ENCODE measurements at places on chromosomes 6 and 20.

- no peak for DNase-seq
These were observed 6.4 kb downstream of the FAM83D start for GRCh38 chr20:38932457-38933120.

GRCh38 chr6:25218346-25218745, 60.8 kb upstream of the CARMIL1 start:
- no peak for DNase-seq

DNA sequence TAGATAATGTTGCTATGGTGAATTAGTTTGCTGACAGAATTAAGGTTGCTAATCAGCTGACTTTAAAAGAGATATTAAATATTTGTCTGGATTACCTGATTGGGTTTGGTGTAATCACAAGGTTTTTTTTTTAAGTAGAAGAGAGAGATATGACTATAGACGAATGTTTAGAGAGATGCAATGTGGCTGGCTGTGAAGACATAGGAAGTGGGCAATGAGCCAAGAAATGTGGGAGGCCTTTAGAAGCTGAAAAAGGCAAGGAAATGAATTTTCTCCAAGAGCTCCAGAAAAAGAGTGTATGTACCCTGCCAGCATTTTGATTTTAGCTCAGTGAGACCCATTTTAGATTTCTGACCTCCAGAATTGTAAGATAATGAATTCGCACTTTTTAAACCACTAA, 598.3 kb downstream of the PKHD1 start:
- DNase-seq = no peak

DNA sequence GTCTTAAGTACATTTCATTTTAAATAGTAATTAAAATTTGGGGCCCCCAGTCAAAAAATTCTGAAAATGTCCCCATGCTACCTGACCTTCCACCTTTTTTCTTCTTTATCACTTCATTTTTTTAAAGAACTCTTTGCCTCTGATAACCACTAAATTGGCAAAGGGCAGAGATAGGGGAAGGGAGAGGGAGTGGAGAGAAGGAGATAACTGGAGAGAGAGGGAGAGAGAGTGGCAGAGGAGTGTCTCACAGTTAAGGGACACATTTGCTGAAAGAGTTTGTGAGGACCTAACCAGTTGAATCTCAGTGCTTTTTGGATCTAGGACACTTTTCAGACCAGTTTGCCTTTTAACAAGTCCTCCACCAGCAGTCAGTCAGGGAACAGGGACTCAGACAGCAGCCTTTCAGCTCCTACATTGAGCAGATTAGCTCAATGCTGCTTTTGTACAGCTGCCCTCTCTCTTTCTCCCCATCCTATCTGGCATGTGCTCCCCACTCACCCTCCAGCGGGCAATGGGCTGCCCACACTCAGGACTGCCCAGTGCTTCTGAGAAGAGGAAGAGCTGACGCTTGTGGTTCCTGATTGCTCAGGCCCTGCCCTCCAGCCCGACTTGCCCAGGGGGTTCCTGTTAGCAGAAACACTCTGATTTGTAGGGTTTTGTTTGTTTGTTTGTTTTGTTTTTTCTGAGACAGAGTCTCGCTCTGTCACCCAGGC, 14.4 kb downstream of the ARMC2 start:
- DNase-seq = no peak

GRCh38 chr20:12962895-12963294, 45.9 kb upstream of the SPTLC3 start:
- DNase-seq = no peak

GRCh38 chr20:32440069-32440757, 82.1 kb downstream of the ASXL1 start:
- no peak for DNase-seq

DNA sequence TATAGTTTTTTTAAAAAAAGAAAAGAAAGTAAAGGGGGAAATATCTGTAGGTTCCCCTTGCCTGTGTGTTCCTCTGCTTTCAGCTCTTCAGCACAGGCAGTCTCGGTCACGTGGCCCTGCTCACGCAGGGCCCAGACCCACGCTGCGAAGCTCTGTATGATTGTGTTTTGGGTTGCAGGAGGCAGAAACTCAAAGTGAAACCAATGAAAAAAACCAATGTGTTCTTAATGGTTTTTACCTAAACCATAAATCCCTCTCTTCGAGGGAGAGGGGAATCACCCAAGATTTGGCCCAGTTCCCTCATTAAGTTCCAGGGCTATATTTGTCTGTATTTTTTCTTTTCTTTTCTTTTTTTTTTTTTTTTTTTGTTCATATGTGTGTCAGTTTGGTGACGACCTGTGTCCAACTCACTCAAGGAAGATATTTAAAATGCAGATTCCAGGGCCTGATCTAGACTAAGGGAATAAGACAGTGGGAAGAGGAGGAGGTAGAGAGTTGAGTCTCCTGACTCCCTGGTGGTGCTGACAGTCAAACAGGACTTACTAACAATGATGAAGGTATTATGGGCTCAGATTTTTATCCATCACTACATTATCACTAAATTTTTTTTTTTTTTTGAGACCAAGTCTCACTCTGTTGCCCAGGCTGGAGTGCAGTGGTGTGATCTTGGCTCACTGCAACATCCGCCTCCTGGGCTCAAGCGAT, 33.8 kb upstream of the RREB1 start:
- peak; percentile 64 for DNase-seq

DNA sequence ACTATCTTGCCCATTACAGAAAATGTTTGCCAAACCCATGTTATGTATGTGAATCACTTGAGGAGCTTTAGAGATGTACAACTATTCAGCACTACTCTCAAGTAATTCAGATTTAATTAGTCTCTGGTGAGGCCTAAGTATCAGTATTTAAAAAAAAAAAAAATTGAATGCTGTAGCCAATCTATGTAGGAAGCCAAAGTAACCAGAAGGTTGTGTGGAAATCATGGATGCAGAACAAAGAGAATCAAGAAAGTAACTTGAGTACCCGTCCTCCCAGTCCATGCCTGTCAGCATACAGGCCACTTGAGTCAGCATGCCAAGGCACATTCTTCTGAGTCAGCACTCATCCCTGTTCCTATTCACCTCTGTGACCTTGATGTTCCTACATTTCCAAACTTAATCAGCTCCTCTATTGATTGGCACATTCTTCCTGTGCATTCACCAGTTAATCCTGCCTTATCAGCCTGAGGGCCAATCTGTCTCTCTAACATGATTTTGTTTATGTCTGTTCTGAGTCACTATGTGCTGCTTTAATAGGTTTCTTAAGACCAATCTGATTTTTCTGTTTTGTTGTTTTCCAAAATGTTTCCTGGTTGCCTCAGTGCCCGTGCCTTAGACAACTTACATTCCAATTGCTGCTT, 165.6 kb downstream of the KCNQ5 start:
- no peak for DNase-seq

- DNase-seq = no peak
These were observed 3.9 kb upstream of the PRDM13 start for GRCh38 chr6:99602520-99603420.

- DNase-seq = no peak
These were observed 50.3 kb downstream of the OLIG3 start for GRCh38 chr6:137443901-137444300.

DNA sequence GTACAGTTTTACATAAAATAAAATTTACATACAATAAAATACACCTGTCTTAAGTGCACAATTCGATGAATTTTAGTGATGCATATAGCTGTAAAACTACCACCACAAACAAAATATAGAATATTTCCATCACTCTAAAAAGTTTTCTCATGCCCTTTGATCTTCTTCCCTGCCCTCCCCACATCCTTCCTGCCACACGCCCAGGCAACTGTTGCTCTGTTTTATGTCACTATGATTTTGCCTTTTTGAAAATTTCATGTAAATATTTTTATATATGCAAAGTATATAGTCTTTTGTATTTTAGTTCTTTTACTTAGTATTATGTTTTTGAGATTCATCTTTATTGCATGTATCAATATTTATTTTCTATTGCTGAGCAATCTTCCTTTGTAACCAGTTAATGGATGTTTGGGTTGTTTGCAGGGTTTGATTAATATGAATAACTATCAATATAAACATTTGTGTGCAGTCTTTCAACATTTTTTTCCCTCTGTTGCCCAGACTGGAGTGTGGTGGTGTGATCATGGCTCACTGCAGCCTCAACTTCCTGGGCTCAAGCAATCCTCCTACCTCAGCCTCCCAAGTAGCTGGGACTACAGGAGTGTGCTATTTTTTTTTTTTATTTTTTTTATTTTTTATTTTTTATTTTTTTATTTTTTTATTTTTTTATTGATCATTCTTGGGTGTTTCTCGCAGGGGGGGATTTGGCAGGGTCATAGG, 23.8 kb upstream of the SAMHD1 start:
- DNase-seq = no peak

Measured in activated T-cell treated with anti-CD3 and anti-CD28 coated beads for 48 hours (primary cell).